ENCODE measurements at places on chromosomes 16 and 17. TPM values are rescaled to one million over a fixed set of nuclear protein-coding genes. Genes with fewer than 3 reads are reported as not detected.

SERPINF2 gene
- total RNA-seq, result not detected

CSH2 gene
- total RNA-seq, result not detected

FDXR gene
- total RNA-seq, result 19.6 TPM

CIBAR2 gene
- not detected for total RNA-seq

CDH1 gene
- under 0.01 TPM for total RNA-seq

NDRG4 gene
- total RNA-seq, result 14.5 TPM

TSR1 gene
- 52.3 TPM for total RNA-seq

GPR139 gene
- not detected for total RNA-seq
